ENCODE measurements at places on chromosomes 3 and 15.

GRCh38 chr15:61768131-61768530 is 292.1 kb downstream of the VPS13C start:
- no peak for DNase-seq

GRCh38 chr3:21654662-21655061 is 96.3 kb downstream of the ZNF385D start:
- DNase-seq: peak; percentile 55

GRCh38 chr3:165197481-165197800 is 1.3 kb upstream of the SLITRK3 start:
- DNase-seq: no peak

DNA sequence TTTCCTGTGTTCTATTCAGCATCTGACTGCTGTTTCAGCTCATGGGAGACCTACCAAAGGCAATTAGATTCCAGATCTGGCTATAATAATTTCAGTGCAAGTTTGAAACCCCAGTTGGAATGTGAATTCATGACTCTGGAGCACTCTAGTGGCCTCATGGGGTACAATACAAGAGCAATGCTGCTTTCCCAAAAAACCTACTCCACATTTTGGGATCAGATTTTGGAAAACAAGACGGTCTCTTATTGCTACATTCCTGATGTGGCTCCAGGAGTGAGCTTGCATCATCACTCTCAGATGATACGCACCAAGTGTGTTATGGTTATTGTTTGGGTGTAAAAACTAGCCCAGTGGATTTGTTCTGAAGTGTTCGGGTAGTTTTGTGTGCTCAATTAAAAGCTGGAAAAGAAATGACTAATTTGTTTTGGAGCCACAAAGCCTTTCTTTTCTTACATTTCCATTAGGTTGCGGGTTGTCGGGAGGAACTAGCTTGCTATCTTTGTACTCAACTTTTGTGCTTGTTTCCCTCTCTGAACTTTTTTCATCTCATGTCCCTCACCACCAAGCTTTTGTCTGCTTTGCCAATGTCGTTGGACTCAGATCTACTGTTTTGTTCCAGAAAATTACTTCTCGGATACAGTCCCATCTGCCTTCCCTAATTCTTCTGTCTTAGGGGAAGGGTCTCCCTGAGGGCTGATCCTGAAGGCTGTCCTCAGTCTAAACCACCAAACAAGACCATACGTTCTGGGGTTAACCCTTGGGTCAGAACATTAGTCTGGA is 272.1 kb downstream of the BBX start:
- no peak for DNase-seq

- DNase-seq: peak; percentile 71
Observed at GRCh38 chr3:46208167-46208704, at the start of gene CCR1. Gene CCR1 (minus strand): TSS chr3:46208313. CDS start chr3:46204313, 4,000 bp downstream.

DNA sequence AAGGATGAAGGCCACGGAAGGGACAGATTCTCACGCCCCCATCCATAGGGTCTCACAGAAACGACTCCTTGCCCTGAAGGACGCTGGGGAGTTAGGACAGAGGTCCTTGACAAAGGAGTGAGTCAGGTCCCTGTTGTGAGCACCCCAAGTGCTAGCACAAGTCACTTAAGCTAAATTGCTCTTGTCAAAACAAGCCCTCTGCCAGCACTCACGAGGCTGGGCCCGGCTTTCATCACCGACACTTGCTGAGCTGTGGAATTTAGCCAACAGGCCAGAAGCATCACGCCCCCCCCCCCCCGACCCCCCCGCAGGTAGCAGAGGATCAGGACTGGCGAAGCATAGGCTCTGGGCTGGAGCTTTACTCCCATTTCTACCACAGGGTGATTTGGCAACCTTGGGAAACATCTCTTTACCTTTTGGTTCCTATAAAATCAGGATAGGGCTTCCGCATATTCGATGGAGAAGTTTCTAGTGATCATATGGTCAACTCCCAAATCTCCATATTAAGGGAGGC is 75.4 kb downstream of the ADCY5 start:
- DNase-seq: no peak

DNA sequence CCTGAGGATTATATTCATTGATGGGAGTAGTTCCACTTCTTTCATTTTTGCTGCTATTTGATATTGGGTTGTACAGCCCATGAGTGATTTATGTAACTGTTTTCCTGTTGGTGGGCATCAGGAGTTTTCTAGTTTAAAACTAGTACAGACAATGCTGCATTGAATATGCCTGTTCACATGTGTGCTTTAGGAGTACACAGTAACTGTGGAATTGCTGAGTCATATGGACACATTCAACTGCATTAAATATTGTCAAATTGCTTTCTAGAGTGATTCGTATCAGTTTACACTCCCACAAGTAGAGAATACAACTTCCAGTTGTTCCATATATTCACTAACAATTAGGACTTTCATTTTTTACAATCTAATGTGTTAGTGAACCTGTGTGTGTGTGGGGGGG is 59.8 kb upstream of the THSD4 start:
- peak; percentile 40 for DNase-seq

DNA sequence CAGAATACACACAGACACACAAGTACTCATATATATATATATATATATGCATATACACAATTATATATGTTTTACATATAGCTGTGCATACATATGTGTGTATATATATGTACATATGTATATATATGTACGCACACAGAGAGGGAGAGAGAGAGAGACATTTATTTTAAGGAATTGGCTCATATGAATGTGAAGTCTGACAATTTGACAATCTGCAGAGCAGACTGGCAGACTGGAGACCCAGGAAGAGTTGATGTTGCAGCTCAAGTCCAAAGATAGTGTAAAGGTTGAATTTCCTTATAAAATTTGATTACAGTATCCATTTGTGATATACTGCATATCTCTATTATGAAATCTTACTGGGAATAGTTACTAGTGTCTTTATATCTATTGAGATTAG is 1330.3 kb upstream of the CADM2 start:
- no peak for DNase-seq

DNA sequence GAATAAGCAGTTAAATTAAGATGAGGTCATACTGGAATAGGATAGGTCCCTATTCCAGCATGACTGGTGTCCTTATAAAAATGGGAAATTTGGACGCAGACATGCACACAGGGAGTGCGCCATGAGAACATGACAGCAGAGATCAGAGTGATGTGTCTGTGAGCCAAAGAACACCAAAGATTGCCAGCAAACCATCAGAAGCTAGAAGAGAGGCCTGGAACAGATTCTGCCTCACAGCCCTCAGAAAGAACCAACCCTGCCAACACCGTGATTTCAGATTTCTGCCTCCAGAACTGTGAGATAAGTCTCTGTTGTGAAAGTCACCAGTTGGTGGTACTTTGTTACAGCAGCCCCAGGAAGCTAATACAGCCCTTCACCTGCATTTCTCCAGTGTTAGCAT is 34.7 kb downstream of the EPHB1 start:
- no peak for DNase-seq
